ENCODE measurements at places on chromosomes 7 and 10.

DNA sequence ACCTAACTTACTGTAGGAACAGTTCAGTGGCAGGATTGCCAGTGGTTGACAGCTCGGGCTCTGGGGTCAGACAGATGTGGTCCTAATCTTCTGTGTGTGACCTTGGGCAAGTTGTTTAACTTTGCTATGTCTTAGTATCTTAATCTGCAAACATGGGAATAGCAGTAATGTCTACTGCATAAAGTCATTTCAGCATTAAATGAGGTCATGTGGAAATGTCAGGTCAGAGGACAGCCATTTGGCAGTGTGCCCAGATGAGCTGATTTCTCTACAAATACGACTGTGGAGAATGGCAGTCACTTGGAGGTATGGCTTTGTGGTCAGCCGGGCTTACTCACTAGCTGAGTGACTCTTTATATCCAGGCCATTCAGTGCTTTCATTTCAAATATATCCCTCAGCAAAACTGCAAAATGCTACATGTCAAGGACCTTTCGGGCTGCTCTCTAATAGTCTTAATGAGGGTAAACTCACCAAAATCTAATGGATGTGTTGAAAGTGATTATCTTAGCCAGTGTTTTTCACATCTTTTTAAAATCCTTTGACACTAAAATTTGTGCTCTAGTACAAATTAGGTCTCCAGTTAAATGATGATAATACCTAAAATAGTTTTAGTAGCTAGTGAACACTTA, 171.4 kb downstream of the ST7 start:
- peak; percentile 85 for DNase-seq

DNA sequence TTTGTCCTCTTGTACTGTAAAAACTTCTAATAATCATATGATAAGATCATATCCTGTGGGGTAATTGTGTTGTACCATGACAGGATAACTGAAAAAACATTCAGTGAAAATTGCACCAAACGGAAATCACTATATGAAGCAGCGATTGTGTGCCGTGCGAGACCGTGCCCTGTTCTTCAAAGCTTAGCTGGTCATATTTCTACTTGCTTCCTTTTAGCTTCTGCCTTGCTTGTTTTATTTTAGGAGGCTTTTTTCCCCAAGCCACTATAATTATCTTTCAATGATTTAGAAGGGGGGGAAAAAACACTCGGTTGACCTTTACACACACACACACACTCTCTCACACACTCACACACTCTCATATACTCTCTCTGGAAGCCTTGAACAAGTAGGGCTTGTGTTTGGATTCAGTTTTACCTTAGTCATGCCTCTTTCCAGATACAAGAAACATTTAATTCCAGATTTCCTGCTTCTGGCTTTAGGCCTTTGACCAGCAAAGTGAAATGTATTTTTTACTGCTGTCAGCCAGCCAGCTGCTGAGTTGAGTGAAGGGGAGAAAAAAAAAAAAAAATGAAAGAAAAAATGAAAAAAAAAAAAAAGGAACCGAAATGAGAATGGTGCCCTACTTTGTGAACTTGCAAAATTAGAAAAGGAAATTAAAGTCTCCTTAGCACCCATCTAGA, 181.4 kb downstream of the ARID5B start:
- peak; percentile 48 for DNase-seq

DNA sequence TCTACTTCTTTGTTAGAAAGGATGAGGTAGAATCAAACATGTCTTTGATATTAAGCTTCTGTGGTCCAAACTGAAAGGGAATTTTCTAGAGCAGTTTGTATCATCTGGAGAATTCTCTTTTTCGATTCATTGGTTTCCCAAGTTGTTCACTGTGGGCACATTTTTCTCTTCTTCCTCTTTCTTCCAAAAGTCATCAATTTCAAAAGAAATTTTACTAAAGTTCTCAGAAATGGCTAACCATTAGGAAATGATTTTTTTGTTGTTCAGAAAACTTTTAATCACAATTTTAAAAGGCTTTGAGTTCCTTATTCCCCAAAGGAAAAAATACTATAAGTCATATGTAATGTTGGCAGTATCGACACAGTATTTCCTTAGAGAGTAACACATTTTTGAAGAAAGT, 28.3 kb upstream of the CCDC6 start:
- no peak for DNase-seq

- no peak for DNase-seq
Measured at GRCh38 chr7:151374139-151374538, 32.5 kb downstream of the NUB1 start.

GRCh38 chr7:25091176-25091575, 33.9 kb downstream of the CYCS start:
- no peak for DNase-seq

GRCh38 chr10:78955206-78955605, 113.6 kb upstream of the ZMIZ1 start:
- DNase-seq: no peak

GRCh38 chr7:80307227-80307856, 172.7 kb downstream of the GNAI1 start:
- no peak for DNase-seq

GRCh38 chr10:118844731-118845521, 90.2 kb upstream of the CACUL1 start:
- DNase-seq: no peak

- no peak for DNase-seq
Measured at GRCh38 chr7:99628471-99629465, 12.0 kb downstream of the ZSCAN25 start.

GRCh38 chr10:96688789-96689188, 31.5 kb downstream of the PIK3AP1 start:
- no peak for DNase-seq

- no peak for DNase-seq
Measured at GRCh38 chr7:40232242-40232893, 97.6 kb downstream of the SUGCT start.

DNA sequence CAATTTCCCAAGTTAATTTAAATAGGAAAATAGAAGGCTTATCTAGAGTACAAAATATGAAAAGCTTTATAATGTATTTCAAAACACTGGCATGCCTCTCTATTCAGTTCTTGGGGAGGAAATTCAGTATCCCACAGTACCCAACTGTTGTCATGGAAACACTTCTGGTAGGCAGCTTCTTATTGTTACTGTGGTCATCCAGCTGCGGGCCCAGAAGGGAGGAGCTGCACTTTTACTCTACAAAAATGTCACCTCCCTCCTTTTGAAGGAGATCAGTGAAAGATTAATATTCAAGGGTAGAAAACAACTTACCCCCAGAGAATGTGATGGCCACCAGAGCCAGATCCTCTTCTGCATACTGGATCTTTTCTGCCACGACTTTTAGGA, 202.8 kb downstream of the RAPGEF5 start:
- DNase-seq: no peak

DNA sequence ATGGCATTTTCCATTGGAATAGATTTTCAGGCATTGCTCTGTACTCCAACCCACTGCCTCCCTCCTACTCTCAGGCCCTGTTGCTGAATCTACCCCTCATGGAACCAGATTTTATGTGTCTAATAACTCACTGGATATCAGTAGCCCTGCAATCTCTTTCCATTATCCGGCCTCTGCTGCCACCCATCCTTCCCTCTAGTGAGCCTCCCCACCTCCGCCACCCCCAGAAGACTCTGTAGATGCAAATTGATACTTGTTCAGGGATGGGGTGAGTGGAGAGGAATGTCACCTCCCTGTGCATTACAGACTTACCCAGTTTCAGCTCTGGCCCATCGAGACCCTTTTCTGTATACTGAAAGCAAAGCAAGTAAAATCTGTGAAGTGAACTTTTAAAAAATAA, 52.3 kb upstream of the PHYHIPL start:
- DNase-seq: no peak

DNA sequence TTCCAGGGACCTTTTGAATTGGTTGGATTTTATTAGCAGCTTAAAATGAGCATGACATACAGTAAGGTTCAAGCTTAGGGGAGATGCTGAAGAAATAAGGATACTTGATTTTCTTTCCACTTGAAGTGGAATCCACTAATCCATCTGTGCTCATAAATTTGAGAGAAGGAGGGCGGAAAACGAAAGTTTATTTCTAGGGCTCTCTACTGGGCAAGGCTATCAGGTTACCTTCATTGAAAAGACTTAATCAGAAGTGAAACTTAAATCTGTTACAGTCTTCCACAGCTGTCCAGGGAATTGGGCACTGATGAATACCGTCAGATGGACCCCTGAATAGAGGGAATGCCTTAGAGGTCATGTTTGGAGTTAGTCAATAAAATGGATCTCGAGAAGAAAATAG, 21.8 kb downstream of the AUTS2 start:
- DNase-seq: no peak

DNA sequence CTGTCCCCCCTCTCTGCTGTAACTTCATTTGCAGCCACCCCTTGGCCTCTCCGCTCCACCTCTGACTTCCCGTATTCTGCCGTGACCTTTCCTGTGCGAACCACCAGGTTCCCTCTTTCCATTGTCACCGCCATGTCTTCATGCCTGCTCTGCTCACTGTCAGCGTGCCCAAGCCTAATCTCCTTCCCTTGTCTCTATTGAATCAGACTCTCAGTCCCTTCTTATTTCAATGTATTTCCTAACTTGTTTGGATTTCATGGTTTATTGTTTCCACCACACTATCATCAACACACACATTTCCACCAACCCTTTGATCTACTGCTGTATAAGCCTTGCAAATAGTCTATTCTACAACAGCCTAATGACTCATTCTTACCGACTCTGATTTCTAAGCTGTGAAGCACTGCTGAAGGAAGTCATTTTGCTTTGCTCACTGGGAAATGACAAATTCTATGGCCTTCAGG, 30.0 kb upstream of the INHBA start:
- no peak for DNase-seq

DNA sequence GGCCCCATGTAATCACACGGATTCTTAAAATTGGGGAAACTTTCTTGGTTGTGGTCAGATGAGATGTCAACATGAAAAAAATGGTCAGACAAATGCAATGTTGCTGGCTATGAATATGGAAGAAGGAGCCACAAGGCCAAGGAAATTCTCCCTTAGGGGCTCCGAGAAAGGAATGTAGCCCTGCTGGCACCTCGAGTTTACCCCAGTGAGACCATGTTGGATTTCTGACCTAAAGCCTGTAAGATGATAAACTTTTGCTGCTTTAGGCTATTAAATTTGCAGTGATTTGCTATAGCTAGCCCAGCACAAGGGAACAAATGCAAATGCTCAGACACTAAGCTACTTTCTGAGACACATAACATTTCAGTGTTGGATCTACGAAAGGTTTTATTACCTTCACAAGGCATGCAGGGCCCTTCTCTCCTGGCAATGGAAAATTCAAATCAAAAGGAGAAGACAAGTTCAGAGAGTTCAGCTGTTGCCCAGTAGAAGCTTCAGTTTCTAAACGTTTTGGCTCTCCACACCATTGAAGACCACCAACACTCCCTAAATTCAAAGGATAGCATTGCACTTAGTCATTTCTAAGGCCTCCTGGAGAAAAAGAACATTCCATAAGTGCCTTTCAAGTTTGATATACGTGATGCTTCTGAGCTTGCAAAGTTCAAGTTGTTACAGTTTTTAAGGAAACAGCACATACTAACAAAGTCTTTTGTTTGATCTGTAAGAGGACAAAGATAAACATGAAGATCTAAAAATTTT, 23.4 kb downstream of the MCMBP start:
- no peak for DNase-seq

GRCh38 chr7:46932306-46932675, 649.6 kb downstream of the TNS3 start:
- no peak for DNase-seq

DNA sequence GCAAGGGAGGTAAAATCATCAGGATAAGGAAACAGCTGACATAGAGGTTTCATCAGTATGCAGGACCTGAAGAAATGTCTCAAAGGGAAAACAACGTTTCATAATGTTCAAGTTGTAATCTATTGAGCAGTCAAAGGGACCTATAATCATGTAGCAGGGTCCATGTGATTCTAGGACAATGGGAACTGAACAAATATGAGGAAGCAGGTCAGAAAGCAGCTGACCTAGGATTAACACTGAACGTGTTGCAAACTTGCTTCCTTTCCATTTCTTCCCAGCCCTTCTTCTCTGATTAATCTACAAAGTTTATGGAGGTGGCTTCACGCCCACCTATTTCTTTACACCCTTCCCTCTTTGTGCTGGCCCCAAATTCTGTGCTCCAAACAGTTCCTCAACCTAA, 256.9 kb upstream of the AKR1E2 start:
- no peak for DNase-seq

DNA sequence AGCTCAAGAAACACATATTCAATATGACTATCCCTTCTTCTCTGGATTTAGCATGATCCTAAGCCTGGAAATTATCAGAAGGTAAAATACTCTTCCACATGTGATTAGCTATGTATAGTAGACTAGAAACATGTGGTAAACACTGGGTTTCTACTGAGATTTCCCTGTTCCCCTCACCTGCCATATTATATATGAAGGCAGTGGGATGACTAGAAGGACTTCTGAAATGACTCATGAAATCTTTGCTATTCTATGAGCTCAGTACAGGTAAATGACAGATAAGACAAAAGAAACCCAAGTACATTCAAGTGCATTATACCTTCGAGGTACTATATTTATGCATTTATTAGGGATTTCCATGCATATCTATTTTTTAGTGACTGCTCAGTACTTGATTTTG, 152.9 kb downstream of the DNAJB9 start:
- DNase-seq: no peak

DNA sequence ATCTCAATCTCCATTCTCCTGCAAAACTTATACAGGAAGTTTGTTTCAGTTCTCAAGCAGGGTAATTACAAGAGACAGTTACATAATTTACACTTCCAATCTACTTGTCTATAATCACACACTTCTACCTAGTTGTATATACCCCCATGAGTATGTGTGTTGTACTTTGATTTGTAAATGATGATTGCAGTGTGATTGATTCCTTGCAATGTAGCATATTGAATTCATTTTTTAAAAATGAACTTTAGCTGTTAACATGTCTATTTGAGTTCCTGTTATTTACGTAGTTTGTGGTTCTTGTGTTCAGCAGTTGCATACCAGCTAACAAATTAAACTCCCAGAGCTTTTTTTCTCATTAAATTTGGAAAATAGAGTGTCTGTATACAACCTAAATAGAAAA, 102.5 kb upstream of the SAMD8 start:
- DNase-seq: no peak

GRCh38 chr7:1091644-1092027, 3.7 kb downstream of the GPER1 start:
- DNase-seq: no peak

GRCh38 chr7:42671627-42672026, 240.2 kb downstream of the C7orf25 start:
- DNase-seq: no peak
